Left lobe of liver (tissue), 2 donors: ENCODE measurements at places on chromosomes 1 and 21. TPM values are rescaled to one million over a fixed set of nuclear protein-coding genes. Genes with fewer than 3 reads are reported as not detected.

Gene ZNHIT6
- 3.4 TPM for total RNA-seq

Gene OR6K6
- not detected for total RNA-seq

Gene S1PR1
- total RNA-seq: 12.1 TPM

Gene INSRR
- not detected for total RNA-seq

Gene GBP3
- 4.3 TPM for total RNA-seq

Gene NTMT2
- not detected for total RNA-seq

Gene ACTL8
- total RNA-seq: not detected

Gene FCRL5
- 0.05 TPM for total RNA-seq

Gene ASCL5
- not detected for total RNA-seq

Gene NUDT4B
- total RNA-seq: 0.33 TPM

Gene HYI
- total RNA-seq: 47.1 TPM

GRCh38 chr1:63116016-63116415 lies 206.4 kb upstream of the FOXD3 start:
- DNase-seq: no peak

GRCh38 chr1:198107091-198107501 lies 49.7 kb upstream of the NEK7 start:
- DNase-seq: no peak

- DNase-seq: no peak
Measured at GRCh38 chr1:153057375-153057774, at the start of gene SPRR2A. TSS of gene SPRR2A (minus strand) at chr1:153057512. CDS start at chr1:153056735, 777 bp downstream.

- DNase-seq: no peak
Measured at GRCh38 chr1:49854741-49855140, 169.0 kb downstream of the AGBL4 start.

DNA sequence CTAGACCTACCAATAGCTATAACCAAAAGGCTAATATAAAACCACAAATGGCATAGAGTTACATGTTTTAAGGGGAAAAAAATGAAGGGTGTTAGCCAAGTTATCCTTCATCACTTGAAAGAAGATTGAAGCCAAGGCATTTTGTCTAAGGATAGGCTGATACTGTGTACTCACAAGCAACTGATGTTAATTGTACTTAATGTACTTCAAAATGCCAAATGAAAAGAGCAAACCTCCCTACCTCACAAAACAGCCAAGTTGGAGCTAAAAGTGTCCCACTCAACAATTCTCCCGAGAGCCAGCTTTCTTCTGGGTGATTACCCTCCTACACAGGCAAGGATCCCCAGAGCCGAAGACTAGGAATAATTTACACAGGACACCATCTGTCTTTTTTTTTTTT lies 4.4 kb upstream of the IGSF3 start:
- DNase-seq: no peak

DNA sequence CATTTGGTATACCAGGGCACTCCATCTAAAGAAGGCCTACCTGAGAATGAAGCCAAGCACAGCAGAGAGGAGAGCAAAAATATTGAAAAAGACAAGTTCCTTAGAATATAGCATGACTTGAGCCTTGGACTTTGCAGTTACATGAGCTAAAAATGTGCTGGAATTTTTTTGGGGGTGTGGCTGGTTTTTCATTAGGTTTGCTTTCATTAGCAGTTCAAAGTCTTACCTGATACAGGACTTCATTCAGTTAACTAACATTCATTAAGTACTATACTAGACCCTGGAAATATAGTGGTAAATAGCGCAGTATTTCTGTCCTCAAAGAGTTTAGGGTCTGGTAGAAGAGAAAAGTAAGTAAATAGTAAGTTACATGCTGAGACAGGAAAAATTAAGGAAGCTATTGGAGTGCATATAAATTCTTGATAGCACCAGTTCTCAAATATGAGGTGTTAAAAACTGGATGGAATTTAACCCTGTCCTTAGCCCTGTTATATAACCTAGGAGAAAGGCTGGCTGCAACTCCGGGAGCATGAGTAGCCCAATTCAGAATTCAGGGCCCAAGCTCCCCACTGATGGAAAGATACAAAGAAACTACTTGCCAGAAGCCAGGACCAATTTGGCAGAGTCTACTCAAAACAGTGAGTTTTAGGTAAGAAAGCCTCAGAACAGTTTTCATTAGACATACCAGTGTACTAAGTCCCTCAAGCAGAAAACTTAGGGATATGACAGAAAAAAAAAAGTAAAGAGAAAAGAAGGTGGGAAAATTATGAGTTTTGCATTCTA lies 3.1 kb upstream of the DOCK7 start:
- DNase-seq: no peak

GRCh38 chr21:42578034-42578433 lies 64.4 kb downstream of the SLC37A1 start:
- DNase-seq: no peak

DNA sequence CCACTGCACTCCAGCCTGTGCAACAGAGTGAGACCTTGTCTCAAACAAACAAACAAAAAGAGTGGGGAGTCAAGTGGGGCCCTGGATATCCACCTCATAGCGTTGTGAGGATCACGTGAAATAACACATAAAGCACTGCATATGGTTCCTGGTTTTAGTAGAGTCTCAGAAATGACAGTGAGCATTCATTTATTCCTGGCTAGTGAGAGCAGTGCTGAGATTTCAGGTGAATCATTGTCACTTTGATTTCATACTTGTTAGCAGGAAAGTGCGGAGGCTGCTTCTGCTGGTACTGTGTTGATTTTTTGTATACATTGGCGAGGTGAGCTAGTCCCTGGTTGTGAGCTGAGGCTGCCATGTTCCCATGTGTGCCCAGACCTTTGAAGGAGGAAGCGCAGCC lies 22.9 kb downstream of the ARHGEF10L start:
- DNase-seq: no peak

- DNase-seq: no peak
Measured at GRCh38 chr1:155209312-155209721, 822 bp downstream of the MTX1 start.

- no peak for DNase-seq
Measured at GRCh38 chr1:6502000-6502891, 10.8 kb upstream of the PLEKHG5 start.
